ENCODE measurements at places on chromosomes 7 and 10.
A peak's percentile ranks its signal among the peaks of the same experiment; 100 is the strongest.

GRCh38 chr7:41967156-41967555 lies 264.3 kb upstream of the INHBA start:
- no peak for DNase-seq

DNA sequence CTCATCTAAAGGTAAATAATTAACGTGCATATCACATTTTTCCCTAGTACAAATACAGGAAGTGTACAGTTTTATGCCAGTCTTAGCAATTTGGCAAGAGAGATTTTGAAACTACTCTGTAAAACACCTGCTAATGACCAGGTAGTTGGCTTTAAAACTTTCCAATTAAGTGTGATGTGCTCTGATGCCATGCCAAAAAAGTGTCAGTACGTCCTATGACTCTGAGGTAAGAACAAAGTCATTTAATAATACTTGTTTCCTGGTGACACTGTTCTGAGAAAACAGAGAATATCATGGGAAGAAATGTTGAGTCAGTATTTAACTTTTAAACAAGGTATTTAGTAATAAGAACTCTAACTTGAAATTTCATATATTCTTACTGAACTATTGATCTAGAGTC lies 9.6 kb downstream of the PDZD8 start:
- no peak for DNase-seq

DNA sequence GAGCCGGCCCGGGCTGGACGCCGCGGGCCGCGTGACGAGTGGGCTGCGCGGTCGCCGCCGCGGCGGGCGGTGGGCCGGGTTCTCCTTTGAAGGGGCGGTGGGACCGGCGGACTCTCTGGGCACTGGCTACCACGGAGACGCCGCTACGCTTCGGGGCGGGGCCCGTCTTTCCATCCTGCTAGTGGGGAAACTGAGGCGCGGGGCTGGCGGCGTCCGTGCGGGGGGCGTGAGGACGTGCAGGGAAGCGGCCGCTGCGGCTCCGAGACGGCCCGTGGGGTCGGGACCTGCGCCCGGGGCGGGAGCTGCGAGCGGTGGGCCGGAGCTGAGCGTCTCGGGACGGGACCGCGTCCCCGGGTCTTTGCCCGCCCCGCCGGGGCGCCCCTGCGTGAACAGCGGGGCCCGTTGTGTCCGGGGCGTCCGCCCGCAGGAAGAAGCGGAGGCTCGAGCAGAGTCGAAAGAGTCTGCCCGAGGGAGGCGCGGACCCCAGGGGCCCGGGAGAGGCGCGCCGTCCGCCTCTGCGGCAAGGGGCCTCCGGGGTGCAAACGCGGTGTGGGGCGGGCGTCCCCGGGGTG lies 548 bp upstream of the BNIP3 start:
- DNase-seq: peak; percentile 20

- DNase-seq: peak; percentile 20
Observed at GRCh38 chr7:50660040-50660829, 95.0 kb upstream of the DDC start.

- no peak for DNase-seq
Observed at GRCh38 chr7:155918720-155919390, 106.6 kb upstream of the SHH start.

DNA sequence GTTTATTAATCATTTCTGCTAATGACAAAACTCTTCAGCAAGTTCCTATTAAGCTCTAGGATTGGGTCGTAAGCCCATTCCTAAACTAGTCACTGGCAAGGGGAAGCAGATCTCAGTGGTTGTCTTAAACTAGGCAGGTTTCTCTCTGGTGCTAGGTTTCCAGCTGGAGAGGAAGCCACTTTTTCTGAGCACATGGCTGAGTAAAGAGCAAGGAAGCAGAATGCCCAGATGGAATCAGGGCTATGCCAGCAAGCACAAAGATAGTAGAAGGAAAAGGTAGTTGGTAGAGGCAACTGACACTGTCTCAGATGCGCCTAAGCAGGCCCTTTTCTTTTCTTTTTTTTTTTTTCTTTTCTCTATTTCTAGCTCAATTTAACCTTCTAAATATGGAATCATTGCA lies 224.9 kb downstream of the EXOC4 start:
- no peak for DNase-seq

DNA sequence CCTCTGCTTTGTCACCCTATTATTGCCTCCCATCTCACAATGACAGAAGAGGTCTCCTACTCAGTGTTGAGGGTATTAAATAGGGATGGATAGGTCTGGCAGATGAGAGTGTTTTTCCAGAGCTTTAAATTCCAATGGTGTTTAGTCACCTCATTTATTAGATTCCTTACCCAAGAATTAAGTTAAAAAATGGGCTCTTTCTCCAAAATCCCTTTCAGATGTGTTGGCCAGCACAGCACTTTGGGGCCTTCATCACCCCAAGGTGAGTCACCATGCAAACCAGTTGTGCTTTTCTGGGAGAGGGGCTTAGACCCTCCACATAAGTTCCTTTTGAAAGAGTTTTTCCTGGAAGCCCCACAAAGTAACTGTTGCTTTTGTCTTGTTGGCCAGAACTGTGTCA lies 78.4 kb downstream of the CYP26A1 start:
- no peak for DNase-seq

- no peak for DNase-seq
Observed at GRCh38 chr10:62788861-62789467, 15.6 kb upstream of the ADO start.

GRCh38 chr7:121887634-121888033 lies 14.7 kb downstream of the PTPRZ1 start:
- DNase-seq: no peak

DNA sequence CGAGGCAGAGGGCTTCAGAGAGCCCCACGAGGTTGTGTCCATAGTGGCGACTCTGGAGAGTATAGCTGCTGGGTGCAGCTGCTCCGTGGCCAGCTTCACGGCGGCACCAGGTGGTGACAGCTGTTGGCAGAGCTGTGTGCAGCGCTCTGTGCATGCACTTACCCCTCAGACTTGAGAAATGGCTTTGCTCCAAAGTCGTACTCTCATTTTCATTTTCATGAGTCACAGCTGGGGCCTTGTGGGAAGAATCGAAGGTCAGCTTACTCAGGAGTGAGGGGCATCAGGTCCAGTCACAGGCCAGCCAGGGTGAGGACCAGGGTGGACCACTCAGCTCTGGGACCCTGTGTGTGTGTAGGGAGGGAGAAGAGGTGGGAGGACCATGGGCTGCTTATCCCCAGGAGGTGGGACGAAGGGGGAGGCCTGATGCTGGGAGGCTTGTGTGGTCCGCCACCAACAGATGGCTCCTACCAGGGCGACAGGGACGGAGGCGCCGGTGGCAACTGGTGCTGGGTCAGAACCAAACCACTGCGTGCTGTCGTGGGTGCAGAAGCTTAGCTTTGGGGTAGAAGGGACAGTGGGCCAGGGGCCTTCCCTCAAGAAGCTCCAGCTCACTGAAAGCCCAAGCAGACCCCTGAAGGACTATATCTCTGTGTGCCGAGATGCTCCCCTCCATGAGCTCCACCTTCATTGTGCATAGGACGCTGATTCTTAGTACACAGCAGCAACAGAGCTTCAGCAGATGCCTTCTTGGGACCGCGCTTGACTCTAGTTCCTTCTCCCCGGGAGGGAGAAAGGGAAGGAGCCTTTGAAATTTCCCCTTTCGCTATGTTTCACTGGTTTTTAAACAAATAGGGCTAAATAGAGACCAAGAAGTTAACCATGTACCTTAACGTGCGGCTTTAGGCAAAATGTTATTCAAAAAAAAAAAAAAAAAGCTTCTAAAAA lies 225.0 kb downstream of the CELF2 start:
- DNase-seq: no peak

DNA sequence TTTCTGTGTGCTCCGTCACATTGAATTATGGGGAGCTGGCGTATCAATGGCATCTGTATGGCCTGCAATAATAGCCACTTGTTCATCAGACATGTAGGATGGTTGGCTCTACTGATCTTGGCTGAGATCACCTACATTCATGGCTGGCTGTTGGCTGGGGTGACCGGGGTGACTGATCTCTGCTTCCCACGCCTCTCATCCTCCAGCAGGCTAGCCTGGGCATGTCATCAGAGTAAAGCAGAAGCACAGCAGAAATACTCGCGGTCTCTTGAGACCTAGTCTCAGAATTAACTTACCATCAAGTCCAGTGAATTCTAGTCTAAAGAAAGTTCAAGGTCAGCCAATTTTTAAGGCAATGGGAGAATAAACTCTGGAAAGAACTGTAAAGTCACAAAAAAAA lies 257.7 kb upstream of the GLI3 start:
- DNase-seq: no peak

GRCh38 chr7:16083931-16084330 lies 337.4 kb downstream of the CRPPA start:
- DNase-seq: no peak

- no peak for DNase-seq
Observed at GRCh38 chr10:96632974-96633710, 46.3 kb upstream of the TM9SF3 start.

DNA sequence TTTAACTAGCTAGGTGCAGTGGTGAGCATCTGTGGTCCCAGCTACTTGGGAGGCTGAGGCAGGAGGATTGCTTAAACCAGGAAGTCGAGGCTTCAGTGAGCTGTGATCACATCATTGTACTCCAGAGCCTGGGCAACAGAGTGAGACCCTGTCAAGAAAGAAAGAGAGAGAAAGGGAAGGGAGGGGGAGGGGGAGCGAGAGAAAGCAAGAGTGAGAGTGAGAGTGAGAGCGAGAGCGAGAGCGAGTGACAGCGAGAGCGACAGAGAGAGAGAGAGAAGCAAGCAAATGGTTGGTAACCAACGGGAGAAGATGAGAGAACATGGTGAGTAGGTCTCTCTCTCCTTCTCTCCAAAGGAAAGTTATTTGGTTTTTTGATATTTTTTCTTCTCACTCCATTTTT lies 69.8 kb upstream of the DGKI start:
- DNase-seq: no peak

- DNase-seq: no peak
Observed at GRCh38 chr7:56115852-56116538, at the start of gene NUPR2. Gene NUPR2, minus strand, starts transcription at chr7:56116417. Its CDS starts 103 bp downstream, at chr7:56116314.

- DNase-seq: no peak
Observed at GRCh38 chr7:7263297-7264230, 81.2 kb downstream of the C1GALT1 start.

DNA sequence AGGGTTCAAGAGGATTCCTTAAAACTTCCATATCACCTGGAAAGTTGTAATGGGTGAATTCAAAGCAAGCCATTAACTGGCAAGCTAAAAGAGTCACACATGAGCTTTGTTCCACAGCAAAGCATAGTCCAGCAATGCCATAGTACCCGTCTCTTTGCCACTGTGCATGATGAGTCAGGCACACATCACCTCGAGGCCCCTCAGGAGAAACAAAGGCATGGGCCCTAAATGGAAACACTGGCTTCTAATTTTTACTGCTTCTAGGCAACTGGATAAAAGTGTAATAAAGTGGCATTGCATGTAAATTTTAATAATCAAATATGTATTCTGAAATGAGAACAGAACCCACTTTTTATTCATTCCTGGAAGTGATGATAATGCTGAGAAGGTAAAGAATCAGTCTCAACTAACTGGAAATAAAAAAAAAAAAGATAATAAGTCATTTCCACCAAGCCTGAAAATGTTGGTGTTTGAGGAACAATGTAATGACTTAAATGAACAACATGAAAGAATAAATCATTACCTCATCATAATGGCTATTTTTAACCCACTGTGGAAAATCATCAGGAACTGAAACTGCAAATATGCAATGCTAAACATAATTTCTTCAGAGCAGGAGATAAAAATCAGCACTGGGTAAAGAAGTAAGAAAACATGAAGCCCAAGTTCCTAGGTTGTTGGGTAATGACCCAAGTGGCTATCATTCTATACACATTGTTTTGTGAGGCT lies 104.9 kb downstream of the CDK6 start:
- no peak for DNase-seq

DNA sequence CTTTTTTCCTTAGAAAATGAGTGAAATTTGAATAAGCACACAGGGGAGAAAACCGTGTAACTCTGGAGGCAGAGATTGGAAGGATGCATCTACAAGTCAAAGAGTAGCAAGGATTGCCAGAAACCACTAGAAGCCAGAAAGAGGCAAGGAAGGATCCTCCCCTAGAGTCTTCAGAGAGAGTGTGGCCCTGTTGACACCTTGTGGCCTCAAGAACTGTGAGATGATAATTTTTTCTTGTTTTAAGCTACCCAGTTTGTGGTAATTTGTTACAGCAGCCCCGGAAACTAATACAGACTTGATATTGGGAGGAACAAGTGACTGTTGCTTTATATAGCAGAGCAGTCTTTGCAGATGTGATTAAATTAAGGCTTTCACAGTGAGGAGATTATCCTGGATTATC lies 3.6 kb upstream of the GIMAP7 start:
- no peak for DNase-seq

GRCh38 chr10:32189400-32190084 lies 133.3 kb upstream of the KIF5B start:
- no peak for DNase-seq

GRCh38 chr7:119879835-119880234 lies 393.1 kb upstream of the KCND2 start:
- no peak for DNase-seq

DNA sequence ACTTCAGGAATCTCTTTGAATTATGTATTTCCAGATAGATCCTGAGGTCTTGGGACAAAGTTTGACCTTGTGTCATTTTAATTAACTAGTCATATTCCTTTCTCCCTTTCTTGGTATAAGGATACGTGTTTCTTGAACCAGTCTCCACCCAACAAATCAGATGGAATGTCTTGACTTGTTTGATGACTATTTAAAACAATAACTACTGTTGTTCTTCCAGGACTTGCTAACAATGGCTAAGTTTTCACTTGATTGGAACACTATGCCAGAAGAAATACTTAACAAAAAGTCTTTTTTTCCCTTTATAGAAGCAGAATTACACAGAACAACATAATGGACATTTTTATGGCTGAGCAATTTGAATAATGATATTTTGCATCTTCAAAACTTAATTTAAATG lies 43.0 kb upstream of the WIPF3 start:
- DNase-seq: no peak

GRCh38 chr7:4849390-4849789 lies 12.4 kb downstream of the PAPOLB start:
- peak; percentile 5 for DNase-seq

DNA sequence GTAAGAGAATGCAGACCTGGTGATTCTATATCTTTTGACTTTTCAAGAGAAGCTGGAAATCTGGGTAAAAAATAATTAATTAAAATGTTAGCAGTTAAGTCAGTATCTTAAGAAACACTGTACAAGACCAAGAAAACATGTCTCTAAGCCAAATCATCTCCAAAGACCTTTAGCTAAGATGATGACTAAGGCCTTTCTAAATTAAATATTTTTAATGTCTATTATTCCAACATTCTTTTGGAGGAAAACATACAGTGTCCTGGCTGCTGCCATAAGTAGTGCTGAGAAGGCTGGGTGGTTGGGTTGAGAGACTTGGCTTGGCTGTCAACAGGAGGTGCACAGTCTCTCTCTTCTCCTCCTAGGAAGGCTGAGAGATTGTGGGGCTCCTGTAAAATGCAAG lies 20.3 kb downstream of the STARD3NL start:
- DNase-seq: no peak

DNA sequence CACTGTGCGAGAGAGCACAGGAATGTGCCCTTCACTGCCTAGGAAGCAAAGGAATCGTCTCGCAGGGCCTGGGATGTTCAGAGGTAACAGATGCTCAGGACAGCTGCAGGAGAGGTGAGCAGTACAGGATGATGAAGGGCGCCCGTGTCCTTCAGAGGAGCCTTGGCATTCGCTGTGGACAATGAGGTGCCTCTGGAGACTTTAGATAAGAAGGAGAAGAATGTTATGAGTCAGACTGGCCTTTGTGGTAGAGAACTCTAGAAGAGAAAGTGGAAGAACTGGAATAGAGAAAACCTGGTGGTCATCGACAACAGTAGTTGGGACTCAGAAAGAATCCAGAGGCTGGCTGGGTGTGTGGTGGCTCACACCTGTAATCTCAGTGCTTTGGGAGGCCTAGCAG lies 64.4 kb upstream of the LEP start:
- DNase-seq: no peak

- no peak for DNase-seq
Observed at GRCh38 chr10:44715136-44715535, 196.0 kb upstream of the TMEM72 start.

- DNase-seq: no peak
Observed at GRCh38 chr7:55538538-55538937, 33.8 kb downstream of the VOPP1 start.
